ENCODE measurements at places on chromosomes 2 and 18.

GRCh38 chr2:144701259-144701658, 181.3 kb upstream of the ZEB2 start:
- no peak for DNase-seq

- peak; percentile 33 for DNase-seq
These were observed 25.7 kb downstream of the NPPC start for GRCh38 chr2:231900486-231900942.

DNA sequence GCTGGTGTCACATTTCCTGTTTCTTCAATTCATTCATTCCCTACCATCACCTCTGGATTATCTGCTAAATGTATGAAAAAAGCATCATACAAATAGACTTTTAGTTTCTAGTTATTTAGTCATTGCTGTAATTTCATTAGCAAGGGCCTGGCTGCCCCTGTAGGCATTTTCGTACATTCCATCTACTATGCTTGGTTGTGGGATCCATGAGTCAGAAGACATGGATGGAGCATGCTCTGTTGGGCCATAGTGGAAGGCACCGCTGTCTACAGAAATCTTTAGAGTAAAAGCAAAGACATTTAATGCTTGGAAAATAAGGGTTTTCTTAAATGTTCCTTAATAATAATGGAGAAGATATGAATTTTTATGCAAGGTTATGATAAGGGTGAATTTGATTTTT, 324.8 kb upstream of the MEIS1 start:
- no peak for DNase-seq

DNA sequence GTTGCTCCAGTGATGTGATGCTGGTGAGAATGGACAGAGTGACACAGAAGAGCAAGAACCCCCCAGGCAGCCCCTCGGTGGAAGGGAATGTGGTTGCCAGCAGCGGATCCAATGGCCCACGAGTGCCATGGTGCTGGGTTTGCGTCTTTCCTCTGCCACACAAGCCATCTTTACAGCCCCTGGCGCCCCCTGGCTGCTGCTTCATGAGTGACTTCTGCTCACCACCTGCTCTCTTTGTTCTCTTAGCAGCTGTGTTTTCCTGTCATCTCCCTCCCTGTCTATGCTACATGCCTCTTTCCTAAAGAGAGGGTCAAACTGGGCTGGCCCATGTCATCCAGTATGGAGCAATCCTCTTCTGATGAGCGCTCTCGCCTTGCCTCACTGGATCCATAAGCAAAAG, 300.0 kb upstream of the SMIM21 start:
- DNase-seq: no peak

- no peak for DNase-seq
These were observed 209.9 kb downstream of the TDRD15 start for GRCh38 chr2:21333684-21334083.

DNA sequence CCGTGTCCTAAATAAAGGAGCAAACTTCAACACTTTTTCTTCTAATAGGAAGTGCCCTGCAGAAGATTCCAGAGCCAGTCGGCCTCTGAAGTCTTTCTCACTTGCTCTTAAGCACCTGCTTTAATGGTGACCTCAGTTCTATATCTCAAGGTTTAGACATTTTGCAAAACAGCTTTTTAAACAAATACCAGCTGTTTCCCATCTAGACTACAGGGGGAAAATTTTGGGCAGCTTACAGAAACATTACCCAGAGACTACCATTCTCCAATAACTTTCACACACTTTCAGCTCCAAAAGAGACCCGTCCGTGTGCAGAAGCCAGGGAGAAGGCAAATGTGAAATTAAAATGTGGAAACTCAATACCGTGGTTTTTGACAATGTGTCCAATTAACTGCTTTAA, 285.3 kb upstream of the CCDC68 start:
- DNase-seq: no peak

DNA sequence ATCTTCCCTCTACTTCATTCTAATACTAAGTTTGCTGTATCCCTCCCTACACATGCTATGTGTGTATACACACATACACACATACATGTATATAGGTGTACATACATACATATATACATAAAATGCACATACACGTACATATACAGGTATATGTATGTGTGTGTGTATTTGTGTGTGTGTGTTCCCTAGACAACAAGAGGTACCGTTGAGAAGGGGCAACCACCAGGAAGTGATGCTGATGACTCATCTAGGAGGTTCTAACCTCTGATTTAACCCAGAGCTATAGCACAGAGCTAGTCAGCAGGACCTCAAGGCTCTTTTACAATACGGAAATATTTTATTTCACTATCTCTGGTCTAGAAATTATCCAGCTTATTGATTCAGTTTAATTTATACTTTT, 139.2 kb downstream of the LAMA3 start:
- DNase-seq: no peak

- DNase-seq: no peak
These were observed 68.4 kb upstream of the MSH2 start for GRCh38 chr2:47334356-47335136.

GRCh38 chr2:195164930-195165329, 492.1 kb upstream of the SLC39A10 start:
- DNase-seq: no peak

DNA sequence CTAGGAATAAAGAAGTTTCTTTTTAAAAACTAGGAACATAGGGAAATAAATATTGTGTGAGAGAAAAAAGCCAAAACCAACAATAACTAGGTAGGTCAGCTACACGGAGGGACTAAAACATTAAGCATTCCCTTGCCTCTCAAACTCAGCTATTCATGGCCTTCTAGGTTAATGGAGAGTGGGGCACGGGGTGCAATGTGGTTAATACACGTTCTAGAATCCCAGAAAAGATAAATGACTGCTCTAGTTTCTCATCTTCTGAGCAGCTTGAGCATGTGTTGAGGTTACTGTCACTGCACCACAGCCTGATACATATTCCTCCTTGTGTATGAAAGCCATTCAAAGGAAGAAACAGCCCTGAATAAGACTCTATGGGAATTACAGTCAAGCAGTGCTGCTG, 31.4 kb downstream of the SLC8A1 start:
- no peak for DNase-seq

GRCh38 chr2:241795021-241795999, 13.7 kb upstream of the NEU4 start:
- DNase-seq: no peak

DNA sequence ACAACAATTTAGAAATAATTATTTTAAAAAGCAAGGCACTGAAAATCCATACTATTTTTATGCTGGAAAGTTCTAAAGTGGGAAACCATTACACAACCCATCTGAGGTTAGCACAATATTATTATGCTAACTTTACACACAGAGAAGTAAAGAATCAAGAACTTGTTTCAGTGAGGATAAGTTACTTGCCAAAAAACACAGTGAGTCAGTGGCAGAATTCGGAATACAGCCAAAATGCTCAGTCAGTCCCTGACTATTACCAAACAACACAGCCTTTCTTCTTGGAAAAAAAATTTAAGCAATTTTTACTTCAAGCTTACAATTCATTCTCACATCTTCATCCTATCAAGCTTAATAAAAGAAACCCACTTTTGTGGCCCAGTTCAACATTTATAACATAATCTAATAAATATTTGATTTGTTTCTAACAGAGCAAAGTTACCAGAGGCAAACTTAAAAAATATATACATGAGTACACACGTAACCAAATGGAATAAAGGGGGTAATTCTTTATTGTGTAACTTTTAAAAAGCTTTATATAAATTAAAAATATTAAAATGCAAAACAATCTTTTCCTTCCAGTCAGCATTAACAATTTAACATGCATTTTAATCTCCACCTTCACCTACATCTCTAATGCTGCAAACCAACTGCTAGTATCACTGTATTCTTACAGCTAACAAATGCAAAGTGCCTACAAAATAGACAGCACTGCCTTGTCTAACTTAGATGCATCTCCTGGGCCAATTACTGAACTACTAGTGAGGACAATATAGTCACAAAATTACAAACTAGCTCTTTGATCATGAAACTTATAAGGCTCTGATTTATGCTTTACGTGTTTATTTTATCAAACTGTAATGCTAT, 55.2 kb downstream of the CCDC88A start:
- peak; percentile 68 for DNase-seq

GRCh38 chr2:227513113-227513512, 41.2 kb downstream of the AGFG1 start:
- DNase-seq: no peak

- DNase-seq: no peak
These were observed 264.1 kb upstream of the MEIS1 start for GRCh38 chr2:66170744-66171330.

DNA sequence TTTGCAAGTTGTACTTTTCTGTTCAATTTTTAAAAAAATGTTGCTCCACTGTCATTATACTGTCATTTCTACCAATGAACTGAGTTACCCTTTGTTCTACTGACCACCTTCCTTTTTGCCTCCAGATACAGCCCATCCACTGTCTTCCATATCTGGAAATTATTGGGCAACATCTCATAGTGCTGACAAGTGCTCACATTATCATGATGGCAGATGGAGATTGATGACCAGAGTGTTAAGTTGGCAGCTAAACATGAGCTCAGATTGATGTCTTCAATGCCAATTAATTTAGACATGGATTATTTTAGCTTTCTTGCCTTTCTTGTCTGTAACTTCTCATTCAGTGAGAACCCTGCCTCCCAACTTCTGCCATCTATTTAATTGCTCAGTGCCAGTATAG, 76.6 kb downstream of the KIAA1328 start:
- DNase-seq: no peak

- DNase-seq: no peak
These were observed 172.3 kb downstream of the ICOS start for GRCh38 chr2:204108781-204109295.

DNA sequence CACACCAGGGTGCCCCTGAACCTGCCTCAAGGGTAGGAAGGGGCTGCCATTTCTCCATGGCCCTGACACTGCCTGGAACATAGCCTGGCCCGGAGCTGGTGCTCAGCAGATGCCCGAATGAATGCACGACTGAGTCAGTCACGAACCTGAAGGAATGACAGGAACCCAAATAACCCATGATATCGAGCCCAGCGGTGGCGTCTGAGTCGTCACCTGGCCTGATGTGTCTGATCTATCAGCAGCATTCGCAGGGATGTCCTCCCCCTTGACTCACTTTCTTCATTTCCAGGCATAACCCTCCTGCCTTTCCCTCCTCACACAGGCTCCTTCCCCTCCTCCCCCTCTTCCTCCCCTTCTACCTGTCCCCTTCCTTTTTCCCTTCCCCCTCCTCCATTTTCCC, 52.1 kb upstream of the SMAD7 start:
- DNase-seq: no peak

- DNase-seq: no peak
These were observed 8.6 kb downstream of the VRK2 start for GRCh38 chr2:58055033-58055786.

GRCh38 chr18:70513502-70514171, 224.8 kb downstream of the SOCS6 start:
- no peak for DNase-seq

- no peak for DNase-seq
These were observed 736.1 kb downstream of the GALR1 start for GRCh38 chr18:77985526-77986281.

DNA sequence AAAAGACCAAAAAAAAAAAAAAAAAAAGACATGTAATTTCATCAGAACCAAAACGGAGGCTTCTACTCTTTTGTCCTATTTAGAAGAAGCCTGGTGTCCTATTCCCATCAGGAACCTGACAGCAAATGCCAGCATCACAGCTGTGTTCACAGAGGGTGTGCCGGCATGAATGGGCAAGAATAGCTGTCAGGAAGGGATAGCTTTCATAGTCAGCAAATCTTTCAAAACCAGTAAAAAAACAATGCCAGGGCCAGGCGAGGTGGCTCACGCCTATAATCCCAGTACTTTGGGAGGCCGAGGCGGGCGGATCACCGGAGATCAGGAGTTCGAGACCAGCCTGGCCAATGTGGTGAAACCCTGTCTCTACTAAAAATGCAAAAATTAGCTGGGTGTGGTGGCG, 231.8 kb upstream of the PXDN start:
- no peak for DNase-seq

GRCh38 chr2:168691221-168691620, 111.2 kb upstream of the NOSTRIN start:
- no peak for DNase-seq

DNA sequence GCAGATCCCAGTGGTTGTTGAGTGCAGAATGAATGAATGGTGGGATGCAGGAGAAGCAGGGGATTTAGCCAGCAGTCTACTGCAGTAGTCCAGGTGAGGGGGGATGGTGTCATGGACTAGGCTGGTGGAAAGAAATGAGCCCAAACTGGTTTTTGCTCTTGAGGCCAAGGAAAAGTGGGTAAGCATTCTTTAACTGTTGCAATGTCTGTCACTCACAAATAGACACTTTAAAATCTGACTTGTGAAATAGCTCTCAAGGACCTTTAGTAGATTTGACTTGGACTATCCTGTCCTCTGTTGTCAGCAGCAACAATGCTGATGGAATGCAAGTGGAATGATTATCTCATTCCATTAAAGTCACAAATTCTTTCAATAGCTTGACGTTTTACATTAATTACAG, 37.5 kb upstream of the STK17B start:
- DNase-seq: no peak

Data from muscle of arm (tissue), 14 donors.